Activated CD8-positive, alpha-beta T cell treated with anti-CD3 and anti-CD28 coated beads for 36 hours (primary cell): ENCODE measurements at places on chromosomes 1 and 21.
A peak's percentile ranks its signal among the peaks of the same experiment; 100 is the strongest.

- no peak for DNase-seq
These were observed 41.0 kb upstream of the SEC16B start for GRCh38 chr1:178010674-178011464.

DNA sequence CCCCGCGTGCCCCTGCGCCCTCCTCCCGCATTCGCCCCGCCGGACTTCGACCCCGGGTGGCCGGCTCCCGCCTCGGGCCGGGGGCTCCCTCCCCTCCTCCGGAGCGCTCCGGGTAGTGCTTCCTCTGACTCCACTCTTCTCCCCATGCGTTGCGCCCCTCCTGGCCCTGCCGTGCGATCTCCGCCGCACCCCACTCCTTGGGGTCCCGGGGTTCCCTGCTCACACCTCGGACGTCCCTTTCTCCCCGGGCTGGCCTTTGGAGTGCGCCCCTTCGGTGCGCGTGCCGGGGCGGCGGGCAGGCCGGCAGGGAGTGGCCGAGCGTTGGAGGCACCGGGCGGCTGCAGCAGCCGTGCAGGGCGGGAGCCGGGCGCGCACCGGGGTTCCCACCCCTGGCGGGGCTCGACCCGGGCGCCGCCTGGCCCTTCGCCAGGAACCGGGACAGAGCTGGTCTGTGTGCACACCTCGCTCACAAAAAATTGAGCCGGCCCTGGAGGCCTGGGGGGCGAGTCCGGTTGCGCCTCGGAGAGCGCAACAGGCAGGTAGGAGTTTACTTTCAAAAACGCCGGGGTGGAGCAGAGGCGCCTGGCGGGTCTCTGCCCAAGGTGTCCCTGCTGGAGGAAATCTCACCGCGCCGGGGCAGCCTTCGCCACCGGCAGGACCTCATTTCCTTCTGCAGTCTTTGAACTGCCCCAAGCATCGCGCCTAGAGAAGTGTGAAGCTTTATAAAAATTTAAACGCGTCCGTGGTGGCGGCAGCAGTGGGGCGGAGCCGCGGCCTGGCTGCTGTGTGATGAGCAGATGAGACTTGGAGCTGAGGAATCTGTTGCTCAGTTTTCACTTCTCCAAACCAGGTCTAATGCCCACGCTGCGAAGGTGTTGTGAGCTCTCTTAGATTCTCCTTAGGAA, 650 bp downstream of the VANGL1 start:
- DNase-seq, result peak; percentile 50

DNA sequence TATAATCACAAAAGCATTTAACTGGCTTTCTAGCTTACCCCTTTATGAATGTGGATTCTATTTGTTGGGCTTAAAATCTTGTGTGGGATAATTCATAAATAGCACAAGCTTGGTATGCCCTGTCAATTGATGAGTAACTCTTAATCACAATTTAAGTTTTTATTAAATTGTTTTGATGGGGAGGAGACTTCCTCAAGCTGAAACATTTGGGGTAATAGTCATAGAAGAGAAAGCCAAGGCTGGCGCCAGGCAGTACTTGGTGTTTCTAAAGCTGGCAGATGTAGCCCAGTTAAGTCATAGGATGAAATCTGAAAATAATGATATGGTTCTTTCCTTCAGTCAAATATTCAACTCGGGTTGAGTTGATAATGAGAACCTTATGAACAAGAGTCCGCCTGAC, 167.2 kb downstream of the FMN2 start:
- DNase-seq, result no peak

DNA sequence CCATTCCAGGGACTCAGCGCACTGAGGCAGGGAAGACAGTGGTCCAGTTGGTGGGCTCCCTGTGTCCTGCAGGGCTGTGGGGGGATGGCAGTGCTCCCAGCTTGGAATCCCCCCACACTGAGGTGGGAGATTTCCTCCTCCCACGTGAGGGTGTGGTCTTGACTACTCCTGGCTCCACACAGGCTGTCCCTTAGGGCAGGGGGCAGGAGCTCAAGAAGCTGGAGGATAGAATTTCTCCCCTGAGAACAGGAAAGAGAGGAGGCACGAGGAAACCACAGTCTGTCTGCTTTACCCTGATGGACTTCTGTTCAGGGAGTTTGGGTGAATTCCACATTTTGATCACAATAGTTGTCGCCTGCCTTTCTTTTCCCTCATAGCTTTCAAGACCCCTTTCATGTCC, 62.1 kb downstream of the CACNA1E start:
- no peak for DNase-seq

DNA sequence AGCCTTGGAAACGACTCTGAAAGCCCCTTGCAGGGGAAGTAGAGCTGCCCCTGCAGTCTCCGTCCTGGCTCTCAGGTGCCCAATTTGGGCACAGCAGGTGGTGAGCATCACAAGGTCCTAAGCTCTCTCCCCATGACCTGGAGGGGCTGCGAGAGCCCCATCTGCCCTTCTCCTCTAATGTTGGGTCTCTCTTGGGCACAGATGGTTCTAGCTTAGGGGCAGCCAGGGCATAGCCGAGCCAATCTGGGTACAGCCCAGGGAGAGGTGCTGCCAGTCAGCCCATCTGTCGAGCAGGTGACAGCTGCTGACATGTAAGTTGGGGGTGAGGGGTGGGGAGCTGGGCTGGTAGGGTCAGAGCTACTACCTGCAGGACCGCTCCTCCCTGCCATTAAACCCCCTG, 50.7 kb downstream of the SYT2 start:
- DNase-seq, result no peak

DNA sequence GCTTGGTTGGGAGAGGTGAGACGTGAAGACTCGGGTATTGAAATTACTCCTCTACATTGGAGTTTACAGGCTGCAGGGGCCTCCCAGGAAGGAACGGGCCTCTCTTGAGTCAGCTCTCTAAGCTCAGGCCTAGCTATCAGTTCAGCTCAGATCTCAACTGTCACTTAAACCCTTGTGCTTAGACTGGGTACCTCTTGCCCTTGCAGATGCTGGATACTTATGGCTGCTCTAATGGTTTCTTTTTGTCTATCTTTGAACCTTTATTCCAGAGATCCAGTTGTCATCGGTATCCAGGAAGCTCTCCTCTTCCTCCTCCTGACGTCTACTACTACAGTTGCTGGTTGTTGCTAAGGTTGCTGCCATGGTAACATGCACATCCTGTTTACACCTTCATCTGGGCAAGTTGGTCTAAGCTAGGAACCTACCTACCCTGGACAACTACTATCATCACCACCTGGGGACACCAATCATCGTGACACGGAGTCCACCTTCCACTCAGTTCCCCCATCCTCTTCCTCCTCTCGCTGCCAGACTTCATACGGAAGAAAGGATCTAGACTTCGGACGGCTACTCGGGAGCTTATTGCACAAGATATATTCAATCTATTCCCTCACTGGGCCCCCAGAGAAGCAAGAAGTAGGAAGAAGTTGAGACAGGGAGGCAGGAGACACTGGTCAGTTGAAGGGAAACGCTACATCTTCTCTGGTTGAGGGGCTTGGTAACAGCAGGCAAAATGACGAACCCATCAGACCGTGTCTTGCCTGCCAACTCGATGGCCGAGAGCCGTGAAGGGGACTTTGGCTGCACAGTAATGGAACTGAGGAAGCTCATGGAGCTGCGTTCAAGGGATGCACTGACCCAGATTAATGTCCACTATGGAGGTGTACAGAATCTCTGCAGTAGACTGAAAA, 56.1 kb downstream of the ATP2B4 start:
- peak; percentile 76 for DNase-seq

DNA sequence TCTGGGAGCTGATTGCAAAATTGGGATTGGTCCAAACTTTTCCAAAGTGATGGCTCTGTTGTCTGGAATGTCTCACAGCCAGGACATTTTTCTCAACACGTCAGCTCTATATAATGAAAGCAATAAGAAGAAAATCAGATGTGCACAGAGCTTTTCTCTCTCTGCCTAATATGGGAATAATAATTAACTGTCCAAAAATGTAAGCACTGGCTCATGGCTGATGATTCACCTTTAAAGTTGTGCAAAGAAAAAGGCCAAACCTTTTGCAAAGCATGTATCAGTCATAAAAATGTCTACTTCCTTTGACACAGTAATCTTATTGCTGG, 30.4 kb downstream of the ZNF281 start:
- no peak for DNase-seq
